ENCODE measurements at places on chromosomes 3 and 15.

DNA sequence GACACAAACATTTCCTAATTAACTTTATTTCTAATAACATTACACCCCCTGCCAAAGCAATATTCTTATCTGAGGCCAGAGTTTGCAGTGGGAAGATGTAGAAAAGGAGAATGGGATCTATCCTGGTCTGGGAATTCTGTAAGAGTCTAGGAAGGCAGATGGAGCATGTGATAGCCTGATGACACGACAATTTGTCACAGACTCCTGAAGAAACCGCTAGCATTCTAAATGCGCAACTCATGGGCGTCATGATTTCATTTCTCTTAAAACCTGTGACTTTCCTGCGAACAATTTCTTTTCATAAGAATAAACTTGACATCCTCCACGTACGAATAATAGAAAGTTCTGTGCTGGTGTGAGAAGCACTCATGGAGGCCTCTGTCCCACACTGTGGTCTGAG is 72.9 kb upstream of the ATP10A start:
- DNase-seq, result no peak

- peak; percentile 72 for DNase-seq
These were observed 672 bp downstream of the TFRC start for GRCh38 chr3:196081002-196081833.

- no peak for DNase-seq
These were observed 247.8 kb upstream of the PEX5L start for GRCh38 chr3:180284331-180285110.

- DNase-seq, result no peak
These were observed 497.8 kb downstream of the NAALADL2 start for GRCh38 chr3:175356899-175357324.

GRCh38 chr15:79208179-79208578 is 74.3 kb upstream of the ANKRD34C start:
- no peak for DNase-seq

DNA sequence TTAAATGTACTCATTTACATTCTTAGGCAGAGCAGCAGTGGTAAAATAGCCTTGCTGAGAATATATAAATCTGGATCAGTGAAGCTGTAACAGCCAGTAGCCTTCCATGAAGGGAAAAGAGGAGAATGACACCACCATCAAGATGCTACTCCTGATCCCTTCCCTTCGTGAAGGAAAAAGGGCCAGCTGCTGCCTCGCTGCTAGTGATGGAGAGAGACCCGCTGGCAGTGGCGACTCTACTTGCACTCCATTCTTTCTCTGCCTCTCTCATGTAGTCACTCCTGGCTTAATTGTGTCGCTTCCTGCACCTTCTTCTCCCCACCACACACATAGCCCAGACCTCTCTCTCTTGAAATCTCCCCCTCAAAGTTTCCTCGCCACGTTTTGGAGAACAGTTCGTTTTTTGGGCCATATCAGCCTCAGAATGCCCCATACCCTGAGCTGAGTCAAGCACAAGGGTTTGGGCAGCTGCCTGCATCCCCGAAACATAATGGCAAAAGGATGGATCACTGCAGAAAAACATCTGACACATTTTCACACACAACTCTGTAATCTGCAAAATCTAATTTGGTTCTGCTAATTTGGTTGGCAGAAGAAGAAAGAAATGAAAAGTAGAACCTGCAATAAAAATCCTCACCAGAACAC is 460.3 kb upstream of the IL12A start:
- no peak for DNase-seq

Data from stimulated activated CD4-positive, alpha-beta T cell treated with anti-CD3 and anti-CD28 coated beads, Interleukin-15, amount 100 ng/mL, for 24 hours (primary cell).